CD4-positive, alpha-beta T cell treated with Interferon gamma for 1 hour (primary cell): ENCODE measurements at places on chromosomes 1 and 21.

DNA sequence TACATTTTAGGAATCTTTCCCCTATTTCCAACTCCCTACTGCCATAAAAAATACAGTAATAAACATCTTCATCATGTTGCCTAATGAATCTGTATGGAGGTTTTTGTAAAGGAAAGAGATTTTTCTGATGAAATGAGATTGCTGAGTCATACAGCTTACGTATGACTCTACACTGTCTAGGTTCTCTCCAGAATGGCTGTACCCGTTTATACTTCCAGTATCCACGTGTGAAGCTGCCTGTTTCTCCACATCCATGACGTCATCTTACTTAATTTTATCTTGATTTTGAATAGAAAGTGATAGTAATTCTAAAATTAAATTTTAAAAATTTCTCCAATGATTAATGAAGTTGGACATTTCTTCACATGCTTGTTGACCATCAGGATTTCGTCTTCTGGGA is 103.7 kb downstream of the COQ8A start:
- no peak for DNase-seq

DNA sequence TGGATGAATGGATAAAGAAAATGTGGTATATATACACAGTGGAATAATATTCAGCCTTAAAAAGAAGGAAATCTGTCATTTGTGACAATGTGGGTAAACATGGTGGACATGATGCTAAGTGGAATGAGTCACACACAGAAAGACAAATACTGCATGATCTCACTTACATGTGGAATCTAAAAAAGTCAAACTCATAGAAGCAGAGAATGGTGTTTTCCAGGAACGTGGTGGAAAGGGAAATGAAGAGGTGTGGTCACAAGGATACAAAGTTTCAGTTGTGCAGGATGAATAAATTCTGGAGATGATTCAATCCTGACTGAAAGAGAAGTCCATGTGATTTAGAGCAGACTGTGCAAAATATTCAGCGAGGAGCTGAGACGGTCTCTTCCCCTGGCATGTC is 56.6 kb downstream of the RYR2 start:
- no peak for DNase-seq

DNA sequence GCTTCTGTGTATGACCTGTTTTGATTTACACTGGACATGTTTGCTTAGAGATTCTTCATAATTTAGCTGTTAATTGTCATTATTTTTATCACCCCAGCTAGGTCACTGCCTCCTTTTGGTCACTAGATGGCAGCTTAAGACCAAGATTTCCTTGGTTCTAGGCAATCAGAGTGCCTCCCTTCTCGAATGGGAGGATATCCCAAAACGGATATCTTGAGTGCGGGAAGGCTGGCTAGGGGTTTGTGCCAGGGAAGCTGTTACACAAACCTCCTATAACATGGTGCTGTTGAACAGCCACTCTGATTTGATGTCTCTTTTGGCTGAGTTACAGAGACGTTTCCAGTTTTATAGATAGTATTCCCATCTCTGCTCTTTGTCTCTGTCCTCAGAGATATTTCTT is 283.5 kb downstream of the S1PR1 start:
- DNase-seq: no peak

GRCh38 chr1:228038387-228039005 is 31.7 kb downstream of the WNT3A start:
- DNase-seq: no peak

DNA sequence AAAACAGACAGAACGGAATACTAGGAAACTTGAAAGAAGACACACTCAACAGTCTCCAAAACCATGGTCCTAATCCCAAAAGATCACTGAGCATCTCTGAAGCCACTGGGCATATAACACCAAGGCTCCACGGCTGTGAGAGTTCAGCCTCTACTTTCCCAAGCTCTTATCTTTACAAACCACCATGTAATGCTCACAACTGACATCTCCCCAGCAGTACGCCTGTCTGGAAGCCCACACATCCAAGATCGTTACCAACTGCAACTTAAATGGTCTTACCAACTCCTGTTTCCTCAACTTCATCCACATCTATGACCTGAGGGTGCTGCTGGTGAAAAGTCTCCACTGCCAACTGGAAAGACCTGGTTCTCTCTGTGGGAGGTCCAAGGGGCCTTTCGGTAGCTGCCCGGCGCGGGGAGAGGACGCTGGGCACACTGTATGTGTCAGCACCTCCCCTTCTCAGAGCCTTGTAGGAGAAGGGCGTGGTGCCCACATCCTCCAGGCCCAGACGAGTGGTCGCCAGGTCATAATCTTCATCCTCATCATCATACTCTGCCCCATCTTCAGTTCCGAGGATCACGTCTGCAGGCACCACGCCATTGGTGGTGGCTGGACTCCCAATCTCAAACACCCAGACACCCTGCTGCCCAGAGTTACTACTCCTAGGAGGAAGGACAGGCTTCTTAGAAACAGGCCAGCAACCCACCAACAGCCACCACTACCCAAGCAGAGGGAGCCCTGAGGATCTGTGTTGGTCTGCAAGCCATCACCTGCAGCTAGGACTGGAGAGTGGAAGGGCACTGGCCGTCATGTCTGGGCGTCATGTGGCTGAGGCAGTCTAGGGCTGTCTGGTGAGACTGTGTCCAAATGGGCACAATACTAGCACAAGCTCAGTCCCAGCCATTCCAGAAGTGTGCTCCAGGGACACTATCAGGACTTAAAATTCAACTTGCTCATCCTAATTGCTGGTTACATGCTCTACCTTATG is 23.0 kb downstream of the NID1 start:
- DNase-seq: no peak

DNA sequence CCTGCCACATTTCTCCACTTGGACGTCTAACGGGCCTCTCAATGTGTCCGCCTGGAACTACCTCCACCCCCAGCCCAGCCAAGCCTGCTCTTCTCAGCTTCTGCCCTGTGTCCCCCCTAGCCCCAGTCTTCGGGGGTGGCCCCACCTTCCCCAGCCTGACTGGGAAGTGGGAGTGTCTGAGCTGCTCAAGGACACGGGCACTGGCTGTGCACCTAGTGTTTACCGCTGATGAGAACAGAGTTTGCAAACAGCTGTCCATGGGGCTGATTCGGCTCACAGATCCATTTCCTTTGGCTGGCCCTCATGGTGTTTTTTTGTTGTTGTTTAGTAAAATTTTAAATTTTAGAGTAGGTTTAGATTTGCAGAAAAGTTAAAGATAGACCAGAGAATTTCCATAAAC is 121.1 kb downstream of the PTPRU start:
- DNase-seq: no peak

DNA sequence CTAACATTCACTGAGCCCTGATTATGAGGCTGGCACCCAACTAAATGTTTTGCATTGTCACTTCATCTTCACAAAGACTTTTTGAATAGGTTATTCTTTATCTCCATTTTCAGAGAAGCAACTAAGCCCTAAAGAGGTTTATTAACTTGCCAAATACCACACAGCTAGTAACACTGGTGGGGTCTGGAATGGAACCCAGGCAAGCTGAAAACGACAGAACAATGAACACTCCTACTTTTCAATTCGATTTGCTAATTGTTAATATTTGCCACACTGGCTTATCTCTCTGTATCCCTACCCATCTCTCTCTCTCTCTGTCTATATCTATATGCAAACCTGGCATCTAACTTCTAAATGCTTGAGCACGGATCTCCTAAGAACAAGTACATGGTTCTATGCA is 40.6 kb downstream of the MRPL39 start:
- no peak for DNase-seq

- DNase-seq: no peak
Observed at GRCh38 chr1:232283864-232284263, 346.1 kb downstream of the SIPA1L2 start.

- no peak for DNase-seq
Observed at GRCh38 chr1:15918962-15919715, 56.8 kb downstream of the ZBTB17 start.

- DNase-seq: no peak
Observed at GRCh38 chr1:160330119-160330518, 12.9 kb downstream of the COPA start.

DNA sequence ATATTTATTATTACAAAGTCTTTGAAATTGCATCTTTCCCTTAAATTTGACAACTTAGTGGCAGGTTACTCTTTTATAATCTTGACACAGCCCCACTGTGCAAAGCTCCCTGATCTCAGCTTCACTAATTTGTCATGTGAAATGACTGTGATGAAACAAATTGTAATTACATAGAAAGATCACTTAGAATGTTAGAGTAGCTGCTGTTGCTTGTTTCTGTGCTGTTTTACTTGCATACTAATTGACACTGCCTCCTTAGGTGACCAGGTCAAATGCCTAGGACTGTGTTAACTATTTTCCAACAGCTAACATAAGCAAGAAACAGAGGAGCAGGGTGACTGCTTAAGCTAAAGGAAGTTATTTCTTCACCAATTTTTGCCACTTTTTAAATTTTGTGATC is 211.3 kb downstream of the ZNF326 start:
- DNase-seq: no peak
